ENCODE measurements at places on chromosomes 6 and 20.

DNA sequence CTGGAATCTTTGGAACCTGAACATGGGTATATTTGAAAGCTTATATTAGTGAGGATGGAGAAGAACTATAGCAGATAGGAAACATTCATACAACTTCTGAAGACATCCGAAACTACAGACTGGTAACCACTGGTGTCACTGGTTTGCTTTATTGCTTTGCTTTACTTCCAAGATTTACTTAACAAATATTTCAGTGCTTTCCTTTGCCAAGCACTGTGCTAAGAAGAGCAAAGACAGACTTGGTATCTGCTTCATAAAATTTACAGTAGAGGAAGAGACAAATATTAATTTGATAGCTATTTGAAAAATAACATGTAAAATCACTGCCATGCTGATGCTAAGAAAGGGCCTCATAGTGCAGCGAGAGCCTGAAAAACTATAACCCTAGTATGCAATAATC is 1.8 kb downstream of the TPD52L1 start:
- ATAC-seq = no peak

DNA sequence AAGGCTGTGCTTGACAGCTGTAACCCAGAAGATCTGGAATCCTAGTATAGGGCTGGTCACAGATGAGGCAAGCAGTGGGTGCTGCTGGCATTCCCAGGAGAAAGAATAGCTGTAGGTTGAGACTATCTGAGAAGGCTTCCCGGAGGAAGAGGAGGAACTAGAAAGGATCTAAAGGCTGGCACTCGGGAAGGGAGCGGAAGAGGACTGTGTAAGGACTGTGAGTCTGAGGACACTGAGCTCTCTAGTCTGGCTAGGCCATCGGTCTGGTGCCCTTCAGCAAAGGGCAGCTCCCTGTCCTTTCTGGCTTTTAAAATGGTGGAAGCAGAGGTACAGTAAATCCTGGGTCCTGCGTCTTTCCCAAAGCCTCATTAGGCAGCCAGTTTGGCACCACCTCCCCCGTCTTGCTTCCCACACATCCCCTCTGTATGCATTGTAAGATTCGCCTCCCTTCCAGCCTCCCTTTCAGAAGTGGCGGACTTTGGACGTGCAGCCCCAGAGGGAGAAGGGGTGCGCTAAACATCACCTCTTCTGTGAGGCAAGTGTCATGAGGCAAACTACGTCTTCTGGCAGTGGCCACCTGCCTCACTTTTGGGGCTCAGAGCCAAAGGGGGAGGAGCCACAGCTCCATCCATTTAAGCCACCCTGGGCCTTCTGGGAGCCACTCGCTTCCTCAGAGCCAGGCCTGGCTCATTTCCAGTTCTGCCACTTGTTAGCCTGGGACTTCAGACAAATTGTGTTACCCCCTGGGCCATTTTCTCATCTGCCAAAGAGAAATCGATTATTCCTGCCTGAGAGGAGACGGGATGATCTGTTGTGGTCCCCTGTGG is 8.6 kb downstream of the SNPH start:
- ATAC-seq = no peak

GRCh38 chr20:46021361-46022359 is 7.4 kb upstream of the SLC12A5 start:
- ATAC-seq = peak; percentile 15

- ATAC-seq = no peak
Observed at GRCh38 chr6:129493354-129493902, 216.5 kb downstream of the ARHGAP18 start.

- no peak for ATAC-seq
Observed at GRCh38 chr6:21874372-21874771, 280.8 kb downstream of the SOX4 start.
